CD4-positive, alpha-beta T cell treated with Interleukin-2 at 100 ng/mL for 4 hours (primary cell): ENCODE measurements at places on chromosomes 16 and 17.

DNA sequence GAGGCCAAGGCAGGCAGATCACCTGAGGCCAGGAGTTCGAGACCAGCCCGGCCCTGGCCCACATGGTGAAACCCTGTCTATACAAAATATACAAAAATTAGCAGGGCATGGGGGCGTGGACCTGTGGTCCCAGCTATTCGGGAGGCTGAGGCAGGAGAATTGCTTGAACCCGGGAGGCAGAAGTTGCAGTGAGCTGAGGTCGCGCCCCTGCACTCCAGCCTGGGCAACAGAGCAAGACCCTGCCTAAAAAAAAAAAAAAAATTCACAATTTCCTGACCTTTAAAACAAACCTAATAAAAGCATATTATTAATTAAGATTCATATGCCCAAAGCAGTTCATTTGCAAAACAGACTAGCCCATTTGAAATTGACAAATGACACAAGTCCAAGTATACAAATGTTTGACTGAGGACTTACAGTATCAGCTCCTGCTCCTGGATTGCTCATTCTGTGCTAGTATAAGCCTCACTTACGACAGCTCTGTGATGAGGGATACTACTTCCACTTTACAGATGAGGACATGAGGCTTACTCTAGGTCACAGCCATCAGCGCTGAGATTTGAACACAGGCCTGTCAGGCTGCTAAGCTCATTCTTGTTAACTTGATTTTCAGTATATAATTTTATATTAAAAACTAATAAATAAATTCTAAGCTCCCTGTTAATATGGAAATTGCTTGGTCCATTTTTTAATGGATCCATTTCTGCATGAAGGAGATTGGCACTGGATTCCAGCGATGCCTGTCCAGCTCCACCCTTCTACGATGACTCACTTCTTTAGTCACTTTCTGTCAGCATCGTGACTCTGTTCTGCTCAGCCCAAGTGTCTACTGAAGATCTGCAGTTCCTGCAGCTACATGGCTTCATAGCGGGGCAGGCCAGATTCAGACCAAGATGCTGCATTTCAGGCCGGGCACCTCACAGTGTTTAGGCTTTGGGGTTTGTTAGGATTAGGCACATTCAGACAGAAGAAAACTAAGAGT lies 88.2 kb downstream of the WDR59 start:
- no peak for DNase-seq

GRCh38 chr17:19569785-19570543 lies 36.3 kb downstream of the SLC47A1 start:
- no peak for DNase-seq

DNA sequence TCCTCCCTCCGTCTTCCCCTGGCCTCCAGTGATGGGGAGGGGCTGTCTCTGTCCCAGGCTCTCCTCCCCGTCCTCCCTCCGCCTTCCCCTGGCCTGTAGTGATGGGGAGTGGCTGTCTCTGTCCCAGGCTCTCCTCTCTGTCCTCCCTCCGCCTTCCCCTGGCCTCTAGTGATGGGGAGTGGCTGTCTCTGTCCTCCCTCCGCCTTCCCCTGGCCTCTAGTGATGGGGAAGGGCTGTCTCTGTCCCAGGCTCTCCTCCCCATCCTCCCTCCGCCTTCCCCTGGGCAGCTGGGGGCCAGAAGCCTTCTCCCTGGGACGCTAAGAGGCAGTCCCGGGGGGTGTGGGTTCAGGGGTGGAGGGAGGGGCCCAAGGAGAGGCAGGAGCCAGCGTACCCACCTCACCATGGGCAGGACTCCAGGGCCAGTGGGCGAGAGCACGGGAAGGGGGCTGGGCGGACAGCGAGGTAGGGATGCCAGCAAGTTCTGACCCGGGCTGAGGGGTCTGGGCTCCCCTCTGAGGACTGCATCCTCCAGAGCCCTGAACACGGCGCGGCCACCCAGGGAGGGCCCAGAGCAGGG lies 14.8 kb downstream of the UTS2R start:
- no peak for DNase-seq

DNA sequence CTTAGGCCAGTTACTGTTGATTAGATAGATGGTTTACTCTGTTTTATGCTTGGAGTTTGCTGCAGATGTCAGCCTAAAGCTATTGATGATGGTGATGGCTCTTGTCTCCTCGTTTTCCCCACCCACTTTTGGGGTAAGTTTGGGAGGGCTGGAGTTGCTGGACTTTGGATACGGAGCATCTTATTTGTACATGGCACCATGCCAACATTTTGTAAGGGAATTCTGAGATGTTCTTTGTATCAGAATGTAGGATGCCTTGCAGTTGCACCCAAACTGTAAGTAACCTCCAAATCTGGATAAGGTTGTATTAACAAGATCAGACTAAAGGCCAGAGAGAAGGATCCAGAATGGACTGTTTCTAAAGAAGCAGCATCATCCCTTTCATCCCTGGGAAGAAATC lies 551.9 kb upstream of the ZFHX3 start:
- no peak for DNase-seq

GRCh38 chr16:23160574-23160973 lies 11.3 kb upstream of the USP31 start:
- DNase-seq: no peak

GRCh38 chr17:80673152-80673920 lies 128.7 kb downstream of the RPTOR start:
- peak; percentile 54 for DNase-seq

DNA sequence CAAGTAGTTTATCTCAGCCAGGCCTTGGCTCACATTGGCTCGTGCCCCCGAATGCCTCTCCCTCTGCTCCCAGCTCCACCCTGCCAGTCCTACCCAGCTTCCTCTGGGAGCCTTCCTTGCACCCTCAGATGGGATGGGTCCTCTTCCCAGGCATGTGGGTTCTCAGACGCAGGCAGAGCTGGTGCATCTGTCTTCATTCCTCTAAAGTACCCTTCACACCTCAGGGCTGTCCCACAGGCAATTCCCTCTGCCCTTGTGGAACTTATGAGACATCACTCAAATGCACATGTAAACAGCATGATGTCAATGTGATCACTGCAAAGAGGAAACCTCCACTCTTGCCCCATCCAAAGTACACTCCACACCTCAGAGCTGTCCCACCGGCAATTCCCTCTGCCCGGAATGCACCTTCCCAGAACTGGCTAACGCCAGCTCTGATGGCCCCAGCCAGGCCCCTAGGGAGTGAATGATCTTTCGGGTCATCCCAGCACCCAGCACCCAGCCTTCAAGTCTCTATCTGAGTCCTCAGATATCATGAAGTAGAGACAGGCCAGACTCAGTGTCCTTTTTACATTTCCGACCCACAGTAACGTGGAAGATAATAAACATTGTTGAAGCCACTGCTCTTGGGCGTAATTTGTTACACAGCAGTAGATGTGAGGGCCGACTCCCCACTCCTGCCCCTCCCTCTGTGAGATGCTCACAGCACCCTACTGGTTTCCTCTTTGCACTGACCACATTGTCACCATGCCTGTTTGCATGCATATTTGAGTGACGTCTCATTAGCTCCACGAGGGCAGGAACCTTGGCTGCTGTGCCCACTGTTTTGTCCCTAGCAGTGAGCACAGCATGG lies 85.4 kb downstream of the N4BP1 start:
- DNase-seq: peak; percentile 12

GRCh38 chr17:51056813-51057510 lies 63.7 kb downstream of the SPAG9 start:
- peak; percentile 49 for DNase-seq

GRCh38 chr17:59761385-59762048 lies 54.1 kb downstream of the VMP1 start:
- DNase-seq: no peak

DNA sequence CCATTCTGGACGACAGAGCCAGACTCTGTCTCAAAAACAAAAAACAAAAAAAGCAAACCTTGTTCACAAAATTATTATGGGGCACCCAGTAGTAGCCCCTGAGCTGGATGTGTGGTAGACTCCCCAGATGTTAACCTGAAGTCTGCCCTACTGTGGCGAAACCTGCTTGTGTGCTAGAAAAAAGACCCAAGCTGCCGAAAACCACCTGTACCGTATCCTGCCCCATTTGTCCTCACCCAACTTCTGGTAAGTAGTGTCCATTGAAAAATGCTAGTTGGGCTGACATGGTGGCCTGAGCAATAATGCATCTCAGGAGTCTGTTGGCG lies 9.1 kb downstream of the RMI2 start:
- no peak for DNase-seq

- DNase-seq: no peak
Measured at GRCh38 chr16:2037647-2038381, 9.8 kb downstream of the NTHL1 start.

DNA sequence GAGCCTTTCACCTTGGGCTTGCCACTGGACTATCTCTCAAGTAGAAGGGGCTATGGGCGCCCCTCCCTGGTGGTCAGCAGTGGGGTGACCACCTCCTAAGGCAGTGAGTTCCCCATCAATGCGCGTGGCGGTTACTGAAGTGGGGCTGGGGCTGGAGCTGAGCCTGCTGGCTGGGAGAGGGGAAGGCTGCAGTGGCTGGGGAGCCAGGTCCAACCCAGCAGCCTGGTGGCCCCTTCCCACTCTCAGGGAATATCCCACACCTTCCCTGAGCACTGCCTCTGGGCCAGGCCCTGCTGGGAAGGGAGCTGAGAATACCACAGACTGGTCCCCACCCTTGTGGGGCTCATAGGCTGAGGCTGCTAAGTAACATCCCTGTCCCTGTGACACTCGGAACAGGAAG lies 19.8 kb upstream of the MPRIP start:
- DNase-seq: no peak

GRCh38 chr17:9185142-9185541 lies 163.8 kb downstream of the NTN1 start:
- no peak for DNase-seq

DNA sequence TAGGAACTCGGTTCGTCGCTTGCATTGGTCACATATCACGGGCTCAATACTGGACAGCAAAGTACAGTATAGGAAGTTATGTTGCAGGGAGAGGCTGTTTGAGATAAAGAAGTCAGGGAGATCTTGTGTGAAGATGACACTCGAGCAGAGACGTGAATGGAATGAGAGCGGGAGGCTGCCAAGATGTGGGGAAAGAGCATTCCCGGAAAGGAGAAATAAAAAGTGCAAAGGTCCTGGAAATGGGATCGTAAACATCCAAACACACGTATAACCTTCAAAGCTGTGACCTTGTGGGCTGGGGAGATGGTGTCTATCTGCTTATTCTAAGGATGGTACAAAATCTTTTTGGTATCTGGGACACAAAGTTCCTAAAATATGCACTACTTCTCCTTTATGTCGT lies 43.0 kb upstream of the MYOCD start:
- DNase-seq: no peak

GRCh38 chr16:79587897-79588296 lies 12.6 kb downstream of the MAF start:
- DNase-seq: no peak

DNA sequence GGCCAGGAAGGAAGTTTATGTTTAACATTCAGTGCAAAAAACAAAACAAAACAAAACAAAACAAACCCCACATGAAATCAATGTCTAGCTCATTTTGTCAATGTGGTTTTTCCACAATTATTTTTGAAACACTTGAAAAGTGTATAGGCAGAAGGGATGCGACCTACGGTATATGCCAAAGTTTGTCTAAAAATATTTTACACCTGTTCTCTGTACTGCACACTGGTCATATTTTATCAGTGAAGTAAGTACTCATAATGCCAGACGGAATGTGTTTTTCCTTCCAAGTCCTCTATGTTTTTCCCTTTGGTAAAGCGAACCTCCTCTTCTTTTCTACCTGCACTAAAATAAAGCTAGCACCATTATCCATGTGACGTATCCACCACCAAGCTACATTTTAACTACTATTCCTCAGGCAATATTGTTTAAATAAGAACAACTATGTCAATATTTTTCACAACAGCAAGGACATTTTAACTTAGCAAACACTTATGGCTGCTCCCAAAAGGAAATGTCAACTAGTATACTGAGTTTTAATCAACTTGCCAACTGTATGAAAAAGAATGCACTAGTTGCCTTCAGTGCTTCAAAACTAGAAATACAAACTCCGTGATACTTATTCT lies 10.3 kb downstream of the TOB1 start:
- DNase-seq: no peak

DNA sequence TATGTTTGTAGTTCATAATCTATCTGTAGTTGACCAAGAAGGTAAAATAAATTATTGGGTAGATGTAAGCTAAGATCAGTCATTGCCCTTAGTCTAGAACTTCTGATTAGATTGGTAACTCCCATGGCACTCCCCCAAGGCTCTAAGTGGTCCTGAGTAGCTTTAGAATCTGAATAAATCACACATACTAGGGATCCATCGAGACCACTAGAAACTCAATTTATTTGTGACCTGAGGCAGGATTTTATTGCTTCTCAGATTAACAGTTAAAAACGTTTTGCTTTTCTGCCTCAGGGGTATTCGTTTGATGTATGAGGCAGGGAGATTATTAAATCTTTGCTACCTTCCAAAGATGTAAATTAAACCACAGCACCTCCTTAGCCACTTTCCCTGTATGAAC lies 24.9 kb downstream of the CMTR2 start:
- DNase-seq: no peak

GRCh38 chr16:88922114-88922825 lies 54.7 kb downstream of the CBFA2T3 start:
- DNase-seq: no peak

- DNase-seq: no peak
Measured at GRCh38 chr17:205148-205669, 23.8 kb upstream of the DOC2B start.
